ENCODE measurements at places on chromosomes 12 and 14. TPM values are rescaled to one million over a fixed set of nuclear protein-coding genes. Genes with fewer than 3 reads are reported as not detected.

The FAM186B gene
- 0.36 TPM for total RNA-seq

The GPR84 gene
- total RNA-seq, result 0.53 TPM

GRCh38 chr14:104895207-104895785 is 29.4 kb upstream of the PLD4 start:
- no peak for DNase-seq

DNA sequence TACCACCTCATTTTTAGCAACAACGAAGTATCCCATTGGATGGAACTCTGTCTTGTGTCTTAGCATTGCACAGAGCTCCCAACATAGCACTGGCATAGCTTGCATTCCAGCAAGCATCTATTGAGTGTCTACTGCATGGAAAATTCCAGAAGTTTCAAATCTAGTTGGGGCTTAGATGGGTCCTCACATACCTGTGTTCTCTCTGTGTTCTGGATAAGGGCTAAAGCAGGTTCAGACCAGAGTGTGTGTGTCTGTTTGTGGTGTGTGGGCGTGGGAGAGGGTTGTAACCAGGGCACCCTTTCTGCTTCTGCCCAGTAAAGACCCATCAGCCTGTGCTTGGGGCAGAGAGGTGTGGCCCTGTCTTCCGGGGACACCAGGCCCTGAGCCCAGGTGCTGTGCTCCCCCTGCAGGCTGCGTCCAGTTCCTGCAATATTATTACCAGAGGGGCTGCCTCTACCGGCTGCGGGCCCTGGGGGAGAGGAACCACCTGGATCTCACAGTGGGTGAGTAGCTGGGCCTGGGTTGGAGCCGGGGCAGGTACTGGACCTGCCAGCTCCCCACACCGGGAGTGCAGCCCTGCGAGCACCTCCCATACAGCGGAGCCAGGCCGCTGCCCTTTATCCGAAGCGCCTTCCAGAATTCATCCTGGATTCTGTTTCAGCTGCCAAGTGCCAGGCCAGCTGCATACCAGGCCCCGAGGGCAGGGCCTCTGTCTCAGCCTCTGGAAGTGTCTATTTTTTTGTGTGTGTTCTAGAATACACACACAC is 20.3 kb downstream of the RHOF start:
- peak; percentile 82 for DNase-seq

The ERC1 gene
- 83.5 TPM for total RNA-seq

All from sciatic nerve (tissue), 2 donors.